ENCODE measurements at places on chromosomes 6 and 20.

DNA sequence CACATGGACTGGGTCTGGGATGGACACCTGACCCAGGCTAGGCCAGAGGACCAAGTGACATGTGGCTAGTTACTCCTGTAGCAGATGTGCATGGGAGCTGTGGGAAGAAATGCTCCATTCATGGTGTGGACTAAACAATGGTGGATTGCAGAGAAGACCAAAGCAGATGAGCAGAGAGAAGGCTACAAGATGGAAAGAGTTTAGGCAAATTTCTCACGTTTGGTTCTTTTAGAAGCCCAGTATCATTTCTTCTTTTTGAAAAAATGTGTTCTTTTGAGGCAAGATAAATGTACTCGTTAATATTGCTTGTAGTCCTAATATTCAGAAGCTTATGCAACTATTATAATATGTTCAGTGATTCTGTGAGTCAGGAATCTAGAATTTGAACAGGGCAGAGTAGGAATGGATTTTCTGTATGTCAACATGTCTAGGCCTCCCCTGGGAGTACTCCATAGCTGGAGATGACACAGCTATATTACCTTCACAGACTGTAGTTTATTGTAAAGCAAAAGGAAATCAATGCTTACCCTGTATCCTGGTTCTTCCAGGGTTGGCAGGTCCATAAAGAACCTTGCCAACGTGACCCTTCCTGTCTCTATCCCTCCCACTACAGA is 2.3 kb upstream of the BTN2A1 start:
- DNase-seq = no peak

DNA sequence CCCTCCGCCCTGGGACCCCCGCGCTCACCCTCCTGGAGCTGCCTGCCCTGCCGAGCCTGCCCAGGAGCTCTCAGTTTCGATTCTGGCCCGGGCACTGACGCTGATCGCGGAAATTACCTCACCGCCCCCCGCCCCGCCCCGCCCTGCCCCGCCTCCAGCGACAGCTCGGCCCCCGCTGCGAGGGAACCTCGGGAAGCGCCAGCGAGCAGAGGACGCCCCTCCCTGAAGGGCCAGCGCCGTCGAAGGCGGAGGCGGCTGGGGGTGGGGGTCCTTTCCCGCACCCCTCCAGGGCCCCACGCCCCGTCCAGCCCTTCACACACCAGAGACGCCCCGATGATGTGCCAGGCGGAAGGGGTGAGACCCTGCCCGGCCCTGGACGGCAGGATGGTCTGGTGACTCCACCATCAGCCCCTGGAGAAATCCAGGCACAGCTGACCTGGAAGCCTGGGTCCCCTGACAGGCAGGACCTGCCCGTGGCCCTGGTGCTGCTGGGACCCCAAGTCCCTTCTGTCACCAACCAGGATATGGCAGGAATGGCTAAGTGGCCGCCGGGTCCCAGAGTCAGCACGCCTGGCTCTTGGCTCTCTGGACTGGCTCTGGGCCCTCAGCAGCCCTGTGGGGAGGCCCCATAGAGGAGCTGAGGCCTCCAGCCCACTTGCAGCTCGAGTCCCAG is at the start of gene HELZ2:
HELZ2 (minus strand) TSS at position 84 of the 673 bp plus-strand sequence. CDS start 1,854 bp downstream, outside the sequence.
- DNase-seq = no peak

- DNase-seq = no peak
Measured at GRCh38 chr6:44806656-44807055, 419.1 kb downstream of the CDC5L start.

DNA sequence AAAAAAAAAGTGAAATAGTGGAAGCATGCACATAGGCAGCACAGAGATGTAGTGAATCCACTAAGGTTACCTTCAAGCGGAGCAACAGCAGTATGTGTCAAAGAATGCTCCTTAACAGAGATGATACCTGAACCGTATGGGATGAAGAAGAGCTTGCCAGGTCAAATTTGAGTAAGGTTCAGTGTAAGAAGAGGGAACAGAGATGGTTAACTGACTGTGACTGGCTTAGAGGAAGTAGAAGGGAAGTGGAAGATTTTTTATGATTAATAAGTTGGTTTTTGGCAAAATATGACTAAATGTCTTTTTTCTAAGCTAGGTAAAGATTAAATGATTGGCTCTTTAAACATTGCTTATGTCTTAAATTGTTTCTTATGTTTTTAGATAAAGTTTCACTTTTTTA is 52.6 kb upstream of the C20orf144 start:
- no peak for DNase-seq

DNA sequence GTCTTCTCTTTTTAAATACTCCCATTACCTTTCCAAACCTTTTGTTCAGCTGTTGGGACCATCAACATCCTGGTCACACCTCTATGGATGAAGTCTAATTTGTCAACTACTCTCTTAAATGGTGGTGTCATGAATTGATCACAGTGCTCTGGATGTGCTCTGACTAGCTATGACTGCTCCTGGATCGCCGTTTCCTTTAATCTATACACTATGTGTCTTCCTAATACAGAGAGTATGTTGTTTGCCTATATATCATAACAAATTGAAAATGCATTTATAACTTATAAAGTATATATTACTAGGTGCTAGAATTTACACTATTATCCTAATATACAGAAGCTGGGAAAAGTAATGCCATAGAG is 357.5 kb downstream of the LAMA2 start:
- DNase-seq = no peak

DNA sequence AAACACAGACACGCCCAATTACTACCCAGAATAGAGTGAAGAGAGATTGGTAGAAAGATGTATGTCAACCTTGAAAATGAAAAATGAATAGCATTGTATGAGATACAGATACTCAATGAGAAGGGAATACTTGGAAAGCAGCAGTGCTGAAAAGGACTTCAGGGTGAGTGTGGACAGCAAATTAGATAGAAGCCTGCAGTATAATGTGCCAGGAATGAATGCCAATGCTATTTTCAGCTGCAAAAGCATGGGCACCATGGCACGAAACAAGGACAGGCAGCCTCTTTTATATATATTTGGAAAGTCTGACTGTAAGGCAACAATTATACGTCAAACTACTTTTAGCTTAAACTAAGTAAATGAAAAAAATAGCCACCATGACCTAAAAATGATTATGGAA is 118.2 kb downstream of the PTCHD4 start:
- no peak for DNase-seq

GRCh38 chr6:105402090-105402938 is 568 bp downstream of the PREP start:
- no peak for DNase-seq

DNA sequence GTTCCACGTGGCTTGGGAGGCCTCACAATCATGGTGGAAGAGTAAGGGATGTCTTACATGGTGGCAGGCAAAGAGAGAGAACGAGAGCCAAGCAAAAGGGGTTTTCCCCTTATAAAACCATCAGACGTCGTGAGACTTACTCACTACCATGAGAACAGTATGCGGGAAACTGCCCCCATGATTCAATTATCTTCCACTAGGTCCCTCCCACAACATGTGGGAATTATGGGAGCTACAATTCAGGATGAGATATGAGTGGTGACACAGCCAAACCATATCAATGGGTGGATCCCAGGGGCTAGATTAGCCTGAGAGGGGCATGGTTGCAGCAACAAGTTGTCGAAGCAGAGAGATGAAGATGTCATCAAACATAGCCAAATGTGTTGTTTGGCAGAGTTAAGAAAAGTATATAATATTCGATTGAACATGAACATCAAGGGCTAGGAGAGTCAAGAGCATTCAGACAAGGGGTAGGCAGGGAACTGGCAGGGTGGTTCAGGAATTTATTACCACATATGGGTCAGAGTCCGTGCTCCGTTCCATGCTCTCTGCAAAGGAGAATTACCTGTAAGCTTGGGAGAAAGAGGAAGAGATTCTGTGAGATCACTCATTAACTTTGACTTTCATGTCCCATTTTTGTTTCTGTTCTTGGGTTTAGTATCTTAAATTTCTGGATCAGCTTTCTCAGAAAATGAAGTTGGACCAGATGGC is 98.8 kb downstream of the CCDC170 start:
- DNase-seq = no peak

DNA sequence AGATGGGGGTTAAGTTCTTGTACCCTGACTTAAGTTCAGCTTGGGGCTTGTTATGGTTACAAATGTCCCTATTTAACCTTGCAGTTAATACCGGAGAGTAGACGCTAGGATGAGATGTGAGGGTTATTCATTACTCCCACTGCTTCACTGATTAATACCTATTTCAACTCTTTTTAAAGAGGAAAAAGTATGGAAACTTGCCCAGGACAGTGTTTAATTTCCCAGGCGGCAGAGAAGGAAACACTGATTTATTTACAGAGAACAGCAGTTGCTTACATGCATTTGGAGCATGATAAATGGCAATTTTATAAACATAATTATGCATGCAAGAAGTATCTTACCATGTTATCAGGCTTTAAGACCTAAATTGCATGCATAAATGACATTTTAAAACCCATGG is 137.7 kb downstream of the RCAN2 start:
- no peak for DNase-seq

GRCh38 chr6:144065213-144065660 is 30.1 kb downstream of the SF3B5 start:
- no peak for DNase-seq

DNA sequence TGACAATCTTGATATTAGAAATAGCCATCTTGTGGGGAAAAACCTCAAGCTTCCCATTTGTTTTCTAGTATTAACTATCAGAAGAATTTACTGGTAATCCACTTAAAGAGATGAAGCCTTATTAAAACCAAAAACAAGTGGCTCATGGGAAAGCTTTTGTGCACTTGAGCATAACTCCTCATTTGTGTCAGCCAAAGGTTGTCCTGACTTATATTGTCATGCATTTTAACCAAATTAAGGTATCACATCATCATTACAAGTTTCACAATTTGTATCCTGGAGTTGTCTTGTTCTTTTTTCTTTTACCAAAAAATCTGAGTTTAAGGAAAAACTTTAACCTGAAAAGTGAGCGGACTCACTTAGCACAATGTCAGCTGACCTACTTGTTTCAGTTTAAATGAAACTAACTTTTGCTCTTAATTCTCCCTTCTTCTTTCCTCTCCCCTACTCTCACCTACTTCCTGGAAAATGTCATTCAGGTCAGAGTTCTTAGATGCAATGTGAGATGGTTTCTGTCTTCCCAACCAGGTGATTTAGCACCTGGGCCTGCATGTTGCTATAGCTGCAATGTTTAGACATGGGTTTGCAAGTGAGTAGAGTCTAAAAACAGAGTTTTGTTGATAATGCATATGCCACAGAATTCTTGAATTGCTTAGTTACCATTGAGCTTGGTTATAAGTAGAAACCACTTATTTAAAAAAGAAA is 82.8 kb downstream of the TNFAIP3 start:
- DNase-seq = no peak

- no peak for DNase-seq
Measured at GRCh38 chr6:153941768-153942167, 97.3 kb upstream of the OPRM1 start.

GRCh38 chr6:31683591-31683990 is 2.7 kb upstream of the LY6G5C start:
- DNase-seq = no peak

DNA sequence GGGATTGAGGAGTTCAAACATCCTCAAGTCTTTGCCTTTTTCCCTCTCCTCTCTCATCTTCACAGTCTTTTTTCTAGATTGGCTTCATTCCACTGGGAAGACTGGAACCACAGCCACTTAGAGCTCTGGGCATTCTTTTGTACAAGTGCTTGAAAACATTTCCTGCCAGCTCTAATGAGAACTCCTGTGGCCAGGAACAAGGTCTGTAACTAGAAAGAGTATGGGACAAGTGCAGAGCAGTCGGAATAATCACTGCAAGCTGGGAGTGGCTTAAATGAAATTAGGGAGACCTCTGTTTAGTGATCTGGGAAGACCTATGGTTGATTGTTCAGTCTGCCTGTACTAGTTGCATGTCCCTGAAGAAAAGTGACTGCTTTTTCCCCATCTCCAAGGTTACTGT is 41.0 kb upstream of the SMIM8 start:
- no peak for DNase-seq

- DNase-seq = no peak
Measured at GRCh38 chr20:21315138-21315537, 12.0 kb downstream of the XRN2 start.

DNA sequence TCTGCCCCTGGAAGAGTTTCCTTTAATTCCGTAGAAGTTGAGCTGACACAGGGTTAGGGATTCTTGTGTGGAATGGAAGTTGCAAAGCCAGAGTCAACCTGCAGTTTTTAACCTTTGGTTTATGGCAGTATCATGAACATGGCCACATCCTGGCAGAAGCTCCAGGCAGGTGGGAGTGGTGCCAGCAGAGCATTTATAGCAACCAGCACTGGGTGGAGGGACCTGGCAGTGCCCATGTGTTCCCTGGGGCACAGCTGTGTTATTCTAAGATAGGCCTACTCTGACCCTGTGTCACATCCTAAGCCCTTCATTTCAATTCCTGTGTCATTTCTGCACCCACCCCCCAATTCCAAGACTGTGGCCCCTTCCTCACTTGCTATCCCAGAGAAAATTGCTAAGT is 26.1 kb upstream of the ZNF831 start:
- no peak for DNase-seq

GRCh38 chr20:5734602-5735001 is 15.6 kb upstream of the SHLD1 start:
- no peak for DNase-seq

Data from stimulated activated CD4-positive, alpha-beta T cell treated with anti-CD3 and anti-CD28 coated beads, Interleukin-1b, Interleukin-23, amount 100 ng/mL, for 1 hour (primary cell).